ENCODE measurements at places on chromosomes 7 and 10. TPM values are rescaled to one million over a fixed set of nuclear protein-coding genes. Genes with fewer than 3 reads are reported as not detected.
A peak's percentile ranks its signal among the peaks of the same experiment; 100 is the strongest.

The VPS50 gene
- 14.7 TPM for total RNA-seq

DNA sequence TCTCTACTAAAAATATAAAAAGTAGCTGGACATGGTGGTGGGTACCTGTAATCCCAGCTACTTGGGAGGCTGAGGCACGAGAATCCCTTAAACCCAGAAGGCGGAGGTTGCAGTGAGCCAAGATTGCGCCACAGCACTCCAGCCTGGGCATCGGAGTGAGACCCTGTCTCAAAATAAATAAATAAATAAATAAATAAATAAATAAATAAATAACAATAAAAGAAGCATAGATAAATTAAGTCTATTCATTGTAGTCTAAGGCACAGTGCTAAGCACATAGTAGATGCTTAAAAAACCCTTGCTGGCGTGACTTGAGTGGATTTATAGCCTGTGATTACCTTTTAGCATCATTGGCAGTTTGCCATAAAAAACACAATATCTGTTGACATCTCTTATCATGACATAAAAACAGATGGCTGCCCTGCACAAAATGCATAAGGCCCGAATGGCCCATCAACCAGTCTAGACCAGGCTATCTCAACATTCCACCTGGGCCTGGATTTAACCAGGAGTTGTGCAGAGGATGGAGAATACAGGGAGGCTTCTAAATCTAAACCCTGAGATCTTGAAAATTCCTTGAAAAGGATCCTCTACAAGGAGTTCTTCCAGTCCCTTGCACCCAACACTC, 94.9 kb downstream of the PRLHR start:
- H3K4me3 ChIP-seq: no peak overlapping the region
- no peak overlapping the region for H3K27ac ChIP-seq
- H3K27me3 ChIP-seq: peaks cover 24% of the 10 kb centered on the region
- H3K4me1 ChIP-seq: no peaks in the 10 kb centered on the region
- no peak for DNase-seq
- H3K36me3 ChIP-seq: no peaks in the 10 kb centered on the region

The COL1A2 gene
- 0.19 TPM for total RNA-seq

DNA sequence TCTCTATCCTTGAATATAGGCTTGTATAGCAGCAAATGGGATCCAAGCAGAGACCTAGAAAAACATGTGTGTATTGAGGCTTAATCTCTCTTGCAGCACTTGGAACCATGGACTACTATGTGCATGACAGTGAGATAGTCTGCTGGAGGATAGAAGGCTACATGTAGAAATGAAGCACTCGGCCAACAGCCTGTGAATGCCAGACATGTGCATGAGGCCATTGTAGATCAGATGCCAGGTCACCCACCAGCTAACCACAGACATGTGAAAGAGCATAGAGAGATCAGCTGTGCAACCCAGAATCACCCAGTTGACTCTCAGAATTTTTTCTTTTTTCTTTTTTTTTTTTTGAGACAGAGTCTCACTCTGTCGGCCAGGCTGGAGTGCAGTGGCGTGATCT, 90.9 kb downstream of the NT5C2 start:
- H3K36me3 ChIP-seq: peaks cover 16% of the 10 kb centered on the region
- no peaks in the 10 kb centered on the region for H3K27me3 ChIP-seq
- H3K4me1 ChIP-seq: no peaks in the 10 kb centered on the region
- H3K4me3 ChIP-seq: no peak overlapping the region

DNA sequence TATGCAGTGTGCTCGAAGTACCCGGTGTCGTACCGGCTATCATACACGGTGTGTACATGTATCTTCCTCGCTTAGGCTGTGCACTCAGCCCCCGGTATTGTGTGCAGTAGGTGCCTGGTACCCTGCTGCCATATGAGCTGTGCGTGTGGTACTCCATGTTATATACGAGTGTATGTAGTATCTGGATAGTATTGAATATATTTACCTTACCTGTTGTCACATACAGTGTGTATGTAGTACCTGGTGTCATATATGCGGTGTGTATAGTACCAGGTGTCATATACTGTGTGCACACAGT, 1.2 kb downstream of the ZMYND11 start:
- H3K27me3 ChIP-seq: no peaks in the 10 kb centered on the region
- H3K4me1 ChIP-seq: peaks cover 45% of the 10 kb centered on the region
- H3K36me3 ChIP-seq: peaks cover 5% of the 10 kb centered on the region
- no peak for DNase-seq

- no peak for DNase-seq
- no peak overlapping the region for H3K4me3 ChIP-seq
- H3K27me3 ChIP-seq: no peaks in the 10 kb centered on the region
- H3K36me3 ChIP-seq: no peaks in the 10 kb centered on the region
Measured at GRCh38 chr7:114405427-114405826, 9.2 kb upstream of the FOXP2 start.

DNA sequence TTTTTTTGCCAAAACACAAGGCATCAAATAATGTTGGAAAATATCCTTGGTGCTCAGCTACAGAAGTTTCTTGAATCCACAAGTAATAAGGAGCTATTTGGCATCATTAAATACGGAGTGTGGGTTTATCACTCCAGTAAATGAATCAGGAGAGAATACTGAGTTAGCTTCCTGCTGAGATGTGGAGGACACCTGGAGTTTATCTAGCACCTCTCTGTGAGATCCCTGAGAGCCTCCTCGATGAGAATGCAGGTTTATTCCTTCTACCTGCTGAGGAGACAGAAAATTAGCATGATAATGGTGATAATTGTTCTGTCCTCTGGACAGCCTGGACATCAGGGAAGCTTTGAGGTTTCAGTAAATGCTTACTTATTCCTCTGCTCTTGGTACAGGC, 40.5 kb downstream of the NRG3 start:
- H3K27me3 ChIP-seq: no peaks in the 10 kb centered on the region
- no peak overlapping the region for H3K4me3 ChIP-seq
- H3K36me3 ChIP-seq: no peaks in the 10 kb centered on the region
- H3K27ac ChIP-seq: no peak overlapping the region
- no peaks in the 10 kb centered on the region for H3K4me1 ChIP-seq

DNA sequence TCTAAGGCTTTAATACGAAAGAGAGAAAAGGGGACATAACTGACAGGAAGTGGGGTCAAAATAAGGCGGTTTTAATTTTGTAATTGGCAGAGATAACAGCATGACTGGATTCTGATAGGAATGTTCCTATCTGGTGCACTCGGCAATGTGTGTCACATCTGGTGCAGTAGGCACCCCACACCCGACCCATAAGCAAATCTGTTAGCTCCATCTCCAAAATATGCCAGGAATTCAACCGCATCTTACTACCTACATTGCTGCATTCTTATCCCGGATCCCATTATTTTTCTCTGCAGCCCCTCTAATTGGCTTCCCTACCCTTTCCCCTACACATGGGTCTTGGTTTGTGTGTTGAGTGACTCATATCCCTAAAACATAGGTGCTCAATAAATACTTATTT, 19.1 kb upstream of the GALNT11 start:
- no peaks in the 10 kb centered on the region for H3K4me1 ChIP-seq
- H3K4me3 ChIP-seq: no peak overlapping the region
- no peak for DNase-seq

The ASZ1 gene
- total RNA-seq: not detected

The SHTN1 gene
- 0.37 TPM for total RNA-seq

DNA sequence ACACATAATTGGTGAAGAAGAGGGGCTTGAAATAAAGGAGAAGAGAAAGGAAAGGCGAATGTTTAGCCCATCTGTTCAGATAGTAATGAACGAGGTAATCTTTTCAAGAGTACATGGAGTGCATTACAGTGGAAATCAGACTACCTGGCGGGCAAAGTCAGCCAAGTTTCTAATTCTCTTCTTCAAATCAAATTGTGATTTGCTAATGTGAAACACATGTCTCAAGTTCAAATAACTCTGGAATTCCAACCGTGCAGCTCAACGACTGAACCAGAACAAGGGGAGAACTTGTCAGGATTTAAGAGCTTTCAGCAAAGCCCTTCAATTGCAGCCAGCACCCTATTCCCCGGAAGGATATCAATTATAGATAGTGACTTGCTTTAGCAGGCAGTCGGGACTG, 216.9 kb downstream of the GLI3 start:
- peaks cover 24% of the 10 kb centered on the region for H3K27me3 ChIP-seq
- H3K4me3 ChIP-seq: no peak overlapping the region
- DNase-seq: no peak
- no peaks in the 10 kb centered on the region for H3K4me1 ChIP-seq
- no peak overlapping the region for H3K27ac ChIP-seq

DNA sequence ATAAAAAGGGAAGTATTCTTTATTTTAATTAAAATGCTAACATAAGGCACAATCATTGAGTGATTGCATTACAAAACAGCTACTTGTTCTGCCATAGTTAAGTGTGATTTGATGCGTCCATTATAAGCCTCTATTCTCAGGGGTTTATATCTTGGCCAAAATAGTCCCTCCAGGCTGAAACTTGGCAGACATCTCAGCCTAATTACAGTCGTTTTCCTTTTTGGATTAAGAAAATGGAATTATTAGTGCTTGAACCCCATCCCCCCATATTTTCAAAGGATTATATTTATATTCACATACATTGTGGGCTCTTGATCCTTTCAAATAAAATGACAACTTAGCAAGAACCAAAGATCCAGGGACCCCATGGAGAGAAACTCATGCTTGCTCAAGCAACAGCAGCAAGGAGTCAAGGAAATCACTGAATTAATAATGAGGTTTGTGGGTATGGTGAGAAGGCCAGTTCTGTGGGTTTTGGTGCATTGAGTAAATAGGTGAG, 66.7 kb upstream of the NEUROD6 start:
- H3K27ac ChIP-seq: no peak overlapping the region
- H3K27me3 ChIP-seq: no peaks in the 10 kb centered on the region
- H3K4me3 ChIP-seq: no peak overlapping the region
- no peaks in the 10 kb centered on the region for H3K4me1 ChIP-seq

GRCh38 chr7:22251281-22251680, 105.7 kb downstream of the RAPGEF5 start:
- H3K36me3 ChIP-seq: no peaks in the 10 kb centered on the region
- H3K27ac ChIP-seq: no peak overlapping the region
- H3K4me3 ChIP-seq: no peak overlapping the region
- H3K27me3 ChIP-seq: peaks cover 7% of the 10 kb centered on the region
- H3K4me1 ChIP-seq: peaks cover 15% of the 10 kb centered on the region

The ZP3 gene
- total RNA-seq: 7.9 TPM

- no peak overlapping the region for H3K27ac ChIP-seq
- DNase-seq: no peak
- H3K27me3 ChIP-seq: no peaks in the 10 kb centered on the region
- H3K4me1 ChIP-seq: no peaks in the 10 kb centered on the region
Measured at GRCh38 chr10:115422624-115423023, 329.5 kb downstream of the ATRNL1 start.

DNA sequence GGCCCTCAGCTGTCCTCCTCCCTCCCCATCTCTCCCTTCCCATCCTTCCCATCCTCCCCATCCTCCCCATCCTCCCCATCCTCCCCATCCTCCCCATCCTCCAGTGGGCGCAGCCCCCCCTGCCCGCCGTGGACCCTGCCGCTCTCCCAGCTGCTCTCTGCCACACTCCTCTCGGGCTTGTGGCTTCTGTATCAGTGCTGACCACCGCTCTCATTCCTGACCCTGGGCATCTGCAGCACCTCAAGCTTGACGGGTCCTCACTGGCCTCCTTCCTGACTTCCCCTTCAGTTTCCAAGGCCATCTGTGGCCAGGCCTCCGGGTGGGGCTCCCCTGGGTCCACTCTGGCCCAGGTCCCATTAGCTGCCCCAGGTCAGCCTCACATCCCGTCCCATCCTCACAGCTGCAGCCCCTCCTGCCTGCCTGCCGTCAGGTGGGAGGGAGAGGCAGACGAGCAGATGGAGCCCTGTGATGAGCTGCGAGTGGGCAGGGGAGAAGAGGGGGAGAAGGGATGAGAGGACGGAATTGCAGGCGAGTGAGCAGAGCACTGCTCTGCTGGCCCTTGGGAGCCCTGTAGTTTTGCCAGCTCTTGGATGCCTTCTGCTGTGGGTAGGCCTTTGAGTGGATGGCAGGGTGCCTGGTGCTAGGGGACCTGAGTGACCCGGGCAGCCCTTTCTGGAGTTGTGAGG, 35.7 kb downstream of the LHPP start:
- H3K4me3 ChIP-seq: no peak overlapping the region
- H3K27me3 ChIP-seq: no peaks in the 10 kb centered on the region
- no peak for DNase-seq

The HNRNPF gene
- 410 TPM for total RNA-seq

DNA sequence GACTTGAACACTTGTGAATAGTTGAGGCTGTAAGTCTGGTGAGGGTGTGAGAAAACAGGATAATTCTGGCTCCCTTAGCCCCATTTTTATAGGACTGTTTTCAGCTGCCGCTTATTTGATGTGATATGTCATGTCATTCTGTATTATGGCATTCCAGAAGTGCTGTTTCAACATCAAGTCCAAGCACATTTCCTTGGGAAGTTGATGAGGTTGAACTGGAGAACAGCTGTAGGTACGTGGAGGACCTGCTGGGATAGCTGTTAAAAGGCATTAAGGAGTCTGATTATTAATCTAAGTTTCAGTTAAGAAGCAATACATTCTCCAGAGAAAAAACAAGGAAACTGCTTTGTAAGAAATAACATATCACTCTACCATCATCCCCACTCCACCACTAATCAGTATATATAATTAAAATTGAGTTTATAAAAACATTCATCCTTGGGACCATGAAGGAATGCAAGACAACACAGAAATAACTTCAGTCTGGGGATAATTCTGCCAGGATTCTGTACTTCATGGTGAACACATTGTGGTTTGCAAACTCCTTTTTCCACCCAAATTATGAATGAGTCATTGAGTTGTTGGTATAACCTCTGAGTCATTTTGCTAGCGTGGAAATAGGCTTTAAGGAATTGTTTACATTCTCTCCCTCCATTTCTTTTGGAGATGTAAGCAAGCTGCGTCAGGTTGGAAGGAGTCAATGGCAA, 39.9 kb upstream of the TMEM229A start:
- H3K4me1 ChIP-seq: no peaks in the 10 kb centered on the region
- DNase-seq: no peak
- no peaks in the 10 kb centered on the region for H3K36me3 ChIP-seq
- no peak overlapping the region for H3K4me3 ChIP-seq
- peaks cover 2% of the 10 kb centered on the region for H3K27me3 ChIP-seq

- H3K36me3 ChIP-seq: peaks cover 3% of the 10 kb centered on the region
- H3K27ac ChIP-seq: peak overlapping the region; percentile 71
Measured at GRCh38 chr7:77830649-77831355, 32.2 kb downstream of the PHTF2 start.

DNA sequence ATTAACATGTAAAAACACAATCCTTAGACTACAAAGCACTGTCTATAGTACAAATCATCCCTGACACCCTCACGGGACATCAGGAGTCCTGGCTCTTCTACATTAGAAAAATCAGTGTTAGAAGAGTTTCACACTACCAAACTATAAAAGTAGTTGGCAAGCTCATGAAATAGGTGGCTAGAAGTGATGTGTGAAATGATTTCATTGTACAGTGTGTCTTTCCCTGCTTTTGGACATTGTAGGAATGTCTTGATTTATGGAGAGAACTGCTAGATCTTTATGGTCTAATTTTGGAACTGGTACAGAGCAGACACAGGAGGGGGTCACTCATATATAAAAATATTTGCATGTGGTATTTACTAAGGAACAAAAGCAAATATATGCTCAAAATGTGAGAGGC, 33.2 kb downstream of the SEMA3A start:
- no peak for DNase-seq
- no peak overlapping the region for H3K4me3 ChIP-seq
- H3K4me1 ChIP-seq: no peaks in the 10 kb centered on the region
- no peaks in the 10 kb centered on the region for H3K36me3 ChIP-seq
- H3K27ac ChIP-seq: no peak overlapping the region

The PTPRZ1 gene
- total RNA-seq: not detected

The CLIP2 gene
- total RNA-seq: 1.4 TPM

The CALHM3 gene
- total RNA-seq: not detected
